Natural killer cell treated with Interleukin-12 subunit alpha and Interleukin-12 subunit beta and Interleukin-15 and Interleukin-18, amount 100 ng/mL, for 72 hours (primary cell): ENCODE measurements at places on chromosomes 11 and 22. TPM values are rescaled to one million over a fixed set of nuclear protein-coding genes. Genes with fewer than 3 reads are reported as not detected.

GRCh38 chr11:122248131-122248530 is 132.1 kb upstream of the BLID start:
- no peak overlapping the region for H3K4me3 ChIP-seq
- H3K27ac ChIP-seq = no peak overlapping the region
- no peak for DNase-seq

DNA sequence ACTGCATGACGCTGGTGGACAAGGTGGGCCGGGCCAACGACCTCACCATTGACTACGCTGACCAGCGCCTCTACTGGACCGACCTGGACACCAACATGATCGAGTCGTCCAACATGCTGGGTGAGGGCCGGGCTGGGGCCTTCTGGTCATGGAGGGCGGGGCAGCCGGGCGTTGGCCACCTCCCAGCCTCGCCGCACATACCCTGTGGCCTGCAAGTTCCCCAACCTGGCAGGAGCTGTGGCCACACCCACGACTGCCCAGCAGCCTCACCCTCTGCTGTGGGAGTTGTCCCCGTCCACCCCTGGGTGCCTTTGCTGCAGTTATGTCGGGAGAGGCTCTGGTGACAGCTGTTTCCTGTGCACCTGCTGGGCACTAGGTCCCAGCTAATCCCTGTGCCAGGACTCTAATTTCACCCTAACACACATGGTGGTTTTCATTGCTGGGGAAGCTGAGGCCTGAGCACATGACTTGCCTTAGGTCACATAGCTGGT is 49.0 kb upstream of the PPP6R3 start:
- H3K27me3 ChIP-seq = no peaks in the 10 kb centered on the region
- no peaks in the 10 kb centered on the region for H3K36me3 ChIP-seq
- H3K4me1 ChIP-seq = no peaks in the 10 kb centered on the region
- no peak overlapping the region for H3K4me3 ChIP-seq
- no peak overlapping the region for H3K27ac ChIP-seq
- no peak for DNase-seq

GRCh38 chr22:25489947-25490346 is 74.5 kb upstream of the GRK3 start:
- H3K4me3 ChIP-seq = no peak overlapping the region
- H3K27ac ChIP-seq = no peak overlapping the region
- no peak for DNase-seq
- no peaks in the 10 kb centered on the region for H3K36me3 ChIP-seq

- no peaks in the 10 kb centered on the region for H3K27me3 ChIP-seq
- H3K4me1 ChIP-seq = peaks cover 46% of the 10 kb centered on the region
- H3K27ac ChIP-seq = peak within 1 kb of the TSS; percentile 84
- H3K4me3 ChIP-seq = peak within 1 kb of the TSS; percentile 6
- H3K36me3 ChIP-seq = no peaks in the 10 kb centered on the region
These were observed at the start of gene FXYD2 for GRCh38 chr11:117824571-117825537. Gene FXYD2, minus strand, starts transcription at chr11:117824744. Its CDS starts 66 bp downstream, at chr11:117824678.

DNA sequence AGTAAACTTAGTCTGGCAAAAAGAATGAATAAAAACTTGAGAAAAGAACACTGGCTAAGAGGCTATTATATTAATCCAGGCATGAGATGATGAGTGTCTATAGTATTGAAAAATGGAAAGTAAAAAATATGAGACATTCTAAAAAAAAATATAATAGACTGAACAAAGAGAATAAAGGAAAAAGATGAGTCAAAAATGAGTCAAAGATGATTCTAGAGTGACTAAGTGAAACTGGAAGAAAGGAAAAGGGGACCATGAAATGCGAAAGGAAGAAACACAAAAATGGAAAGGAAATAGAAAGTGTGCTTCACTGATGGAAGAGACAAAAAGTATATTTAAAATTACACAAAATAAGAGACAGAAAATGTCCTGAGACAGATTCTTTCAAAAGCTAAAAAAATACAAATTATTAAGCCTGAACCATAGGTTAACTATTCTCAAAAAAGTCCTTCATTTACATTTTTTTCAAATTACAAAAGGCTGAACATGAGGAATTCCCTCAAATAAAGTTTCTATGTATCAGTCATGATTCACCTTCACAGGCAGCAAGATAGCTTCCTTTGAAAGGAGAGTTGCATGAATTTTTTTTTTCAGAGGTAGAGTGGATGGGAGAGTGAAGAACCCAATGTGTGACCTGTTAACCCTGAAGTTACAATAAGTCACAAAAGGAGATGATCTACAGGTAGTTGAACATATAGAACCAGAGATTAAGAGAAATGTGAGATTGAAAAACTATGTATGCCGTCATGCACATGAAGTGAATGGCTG is 75.2 kb downstream of the EIF3M start:
- H3K4me1 ChIP-seq = peaks cover 7% of the 10 kb centered on the region
- H3K27me3 ChIP-seq = peaks cover 17% of the 10 kb centered on the region
- H3K27ac ChIP-seq = no peak overlapping the region

The UCP3 gene
- total RNA-seq = 5.2 TPM

The BIRC3 gene
- 62.3 TPM for total RNA-seq
